Central memory CD4-positive, alpha-beta T cell (primary cell): ENCODE measurements at places on chromosomes 5 and 9.

GRCh38 chr9:27572061-27572460 is 1.2 kb downstream of the C9orf72 start:
- DNase-seq: no peak

- no peak for DNase-seq
Observed at GRCh38 chr5:112604732-112605630, 132.7 kb upstream of the APC start.

- no peak for DNase-seq
Observed at GRCh38 chr9:87581513-87581912, 83.8 kb downstream of the DAPK1 start.

GRCh38 chr5:129661366-129662035 is 86.4 kb upstream of the MINAR2 start:
- DNase-seq: no peak

DNA sequence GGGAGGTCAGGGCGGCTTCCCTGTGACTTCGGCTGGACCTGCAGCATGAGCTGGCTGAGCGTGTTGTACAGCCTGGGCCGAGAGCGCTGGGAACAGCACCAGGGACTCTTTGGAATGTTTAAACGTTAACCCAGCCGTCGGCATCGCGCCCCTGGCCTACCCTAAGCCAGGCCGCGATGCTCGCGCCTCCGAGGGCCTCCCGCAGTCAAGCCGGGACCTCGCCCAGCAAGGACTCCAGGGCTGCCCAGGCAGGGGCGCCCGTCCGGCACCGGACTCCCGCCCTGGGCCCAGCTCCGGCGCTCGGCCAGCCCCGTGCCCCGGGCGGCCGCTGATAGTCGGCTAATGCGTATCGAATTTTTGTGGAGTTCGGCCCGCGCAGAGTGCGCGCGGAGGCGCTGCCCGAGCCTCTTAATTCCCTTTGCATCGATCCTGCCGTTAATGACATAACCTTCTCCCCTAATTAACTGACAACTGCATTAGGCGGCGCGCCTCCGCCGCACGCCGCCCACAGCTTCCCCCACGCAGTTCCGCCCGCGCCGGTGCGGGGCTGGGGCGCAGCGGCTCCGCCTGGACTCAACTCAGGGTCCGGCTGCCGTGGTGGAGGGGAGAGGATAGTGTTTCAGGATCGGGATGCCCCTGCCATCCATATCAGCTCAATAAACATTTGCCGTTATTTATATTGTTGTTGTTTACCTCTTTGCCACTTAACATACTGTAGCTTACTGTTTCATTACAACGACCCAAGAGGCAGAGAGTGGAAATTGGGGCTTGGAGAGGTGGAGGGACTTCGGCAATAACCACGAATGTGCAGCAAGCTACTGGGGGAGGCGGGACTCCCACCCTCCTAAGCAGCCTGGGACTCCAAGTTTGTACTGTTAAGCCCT is 28.8 kb upstream of the CDC23 start:
- DNase-seq: no peak

DNA sequence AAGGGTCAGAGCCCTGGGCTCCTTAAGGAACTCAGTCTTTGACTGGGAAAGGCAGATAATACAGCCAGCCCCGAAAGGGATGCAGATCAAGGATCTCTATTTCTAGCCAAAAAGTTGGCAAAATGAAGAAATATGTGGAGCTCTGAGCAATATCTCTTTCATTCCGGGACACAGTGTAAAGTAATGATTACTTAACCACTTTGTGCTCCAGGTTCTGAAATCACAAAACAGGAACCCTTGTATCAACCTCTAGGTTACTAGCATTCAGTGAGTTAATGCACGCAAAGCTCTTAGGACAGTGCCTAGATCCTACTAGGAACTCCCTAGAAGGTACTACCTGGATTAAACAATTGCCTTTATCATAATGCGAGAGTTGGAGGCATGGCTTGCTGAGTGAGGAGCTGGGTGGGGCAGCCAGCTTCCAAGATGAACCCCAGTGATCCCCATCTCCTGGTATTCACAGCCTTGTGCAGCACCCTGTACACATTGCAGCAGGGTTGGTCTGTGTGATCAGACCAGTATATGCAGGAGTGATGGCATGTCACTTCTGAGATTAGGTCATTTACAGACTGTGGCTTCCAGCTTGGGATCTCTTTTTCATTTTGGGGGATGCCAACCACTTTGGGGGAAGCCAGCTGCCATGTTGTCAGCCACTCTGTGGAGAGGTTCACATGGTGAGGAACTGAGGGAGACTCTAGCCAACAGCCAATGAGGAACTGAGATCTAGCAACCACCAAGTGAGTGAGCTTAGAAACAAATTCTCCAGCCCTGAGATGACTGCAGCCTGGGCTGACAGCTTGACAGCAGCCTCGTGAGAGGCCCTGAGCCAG is 103.1 kb upstream of the SLC44A1 start:
- no peak for DNase-seq

DNA sequence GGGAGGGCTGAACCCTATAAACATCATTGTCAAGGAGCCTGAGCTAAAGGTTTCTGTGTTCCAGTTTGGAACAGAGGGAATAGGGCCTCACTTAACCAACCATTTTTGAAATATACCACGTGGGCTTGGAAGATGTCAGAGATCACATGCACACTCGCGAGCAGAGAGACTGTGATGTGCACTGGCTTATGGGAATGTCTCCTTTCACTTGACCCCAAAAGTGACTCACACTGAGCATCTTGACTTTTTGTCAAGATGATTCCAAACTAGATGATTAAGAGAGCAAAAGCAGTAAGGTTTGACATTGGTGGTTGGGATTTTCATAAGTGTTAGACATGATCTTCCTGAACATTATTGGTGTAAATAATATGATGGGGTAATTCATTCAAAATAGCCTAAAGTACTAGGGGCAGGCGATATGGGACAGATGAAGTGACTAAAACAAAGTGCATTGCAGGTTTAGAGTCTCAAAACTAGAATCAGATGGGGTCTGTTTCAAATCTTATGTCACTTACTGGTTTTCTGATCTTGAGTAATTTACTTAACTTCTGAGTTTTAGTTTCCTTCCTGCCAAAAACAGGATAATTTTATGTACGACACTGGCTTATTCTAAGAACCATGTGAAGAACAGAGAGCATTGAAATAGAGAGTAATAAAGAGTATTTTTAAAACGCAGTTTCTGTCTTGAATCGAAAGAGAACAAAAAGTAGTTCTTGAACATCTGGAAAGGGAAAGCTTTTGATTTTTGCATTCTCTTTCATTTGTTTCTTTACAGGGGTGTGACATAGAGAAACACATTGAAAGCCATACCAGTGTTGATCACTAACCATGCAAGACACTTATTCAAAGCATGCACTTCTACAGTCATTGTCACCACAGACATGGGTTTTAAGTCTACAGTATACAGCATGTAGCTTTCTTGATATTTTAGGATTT is 383.0 kb downstream of the DIRAS2 start:
- no peak for DNase-seq

DNA sequence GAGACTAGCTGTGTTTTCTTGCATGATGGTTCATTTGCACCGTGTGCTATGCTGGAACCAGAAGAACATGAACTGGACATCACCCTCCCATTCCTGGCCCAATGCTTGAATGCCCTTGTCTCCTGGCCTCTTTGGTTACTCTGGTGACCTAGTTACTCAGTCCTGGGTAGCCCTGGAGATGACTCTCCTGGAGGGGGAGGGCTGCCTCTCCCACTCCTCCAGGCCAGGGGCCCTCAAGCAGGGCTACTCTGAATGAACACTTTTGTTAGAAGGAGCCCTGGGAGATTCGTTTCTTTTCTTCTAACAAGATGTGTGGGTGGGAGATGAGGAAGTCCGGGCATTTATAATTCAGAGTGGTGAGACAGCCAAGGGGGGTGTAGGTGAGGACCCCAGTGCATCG is 12.0 kb upstream of the NKX2-5 start:
- no peak for DNase-seq

- no peak for DNase-seq
Observed at GRCh38 chr5:172491481-172491880, 37.2 kb upstream of the SH3PXD2B start.

DNA sequence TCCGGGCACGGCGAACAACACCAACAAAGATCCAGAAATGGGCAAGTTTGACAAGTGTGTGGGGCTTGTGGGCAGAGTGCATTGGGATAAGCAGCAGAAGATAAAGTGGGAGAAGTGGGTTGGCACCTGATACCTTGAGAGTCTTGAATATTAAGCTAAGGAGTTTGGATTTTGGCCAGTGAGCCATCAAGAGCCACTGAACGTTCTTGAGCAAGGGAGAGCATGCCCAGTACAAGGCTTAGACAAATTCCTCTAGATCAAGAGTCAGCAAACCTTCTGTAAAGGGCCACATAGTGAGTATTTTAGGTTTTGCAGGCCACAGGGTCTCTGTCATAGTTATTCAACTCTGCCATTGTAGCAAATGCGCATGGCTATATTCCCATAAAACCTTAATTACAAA is 26.6 kb upstream of the TRMT10B start:
- no peak for DNase-seq

GRCh38 chr5:132067941-132068808 is 5.4 kb upstream of the CSF2 start:
- DNase-seq: no peak

- no peak for DNase-seq
Observed at GRCh38 chr9:137664676-137665075, 45.9 kb downstream of the EHMT1 start.

DNA sequence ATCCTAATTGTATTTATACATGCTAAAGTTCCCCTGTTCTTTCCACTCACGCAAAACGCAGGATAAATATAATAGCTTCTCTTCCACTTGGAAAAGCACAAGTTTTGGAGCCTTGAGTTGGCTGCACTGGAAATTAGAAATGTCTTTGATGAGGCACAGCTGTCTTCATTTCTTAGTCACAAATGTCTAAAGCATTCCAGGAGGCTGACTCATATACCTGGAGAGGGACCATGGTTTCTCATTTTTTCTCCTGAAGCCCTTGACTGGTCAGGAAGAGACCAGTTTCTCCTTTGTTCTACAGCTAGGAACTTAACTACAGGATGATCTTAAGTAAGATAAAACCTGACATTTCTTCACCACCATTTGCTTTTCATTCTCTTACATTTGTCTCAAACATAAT is 16.2 kb downstream of the MTX3 start:
- no peak for DNase-seq

DNA sequence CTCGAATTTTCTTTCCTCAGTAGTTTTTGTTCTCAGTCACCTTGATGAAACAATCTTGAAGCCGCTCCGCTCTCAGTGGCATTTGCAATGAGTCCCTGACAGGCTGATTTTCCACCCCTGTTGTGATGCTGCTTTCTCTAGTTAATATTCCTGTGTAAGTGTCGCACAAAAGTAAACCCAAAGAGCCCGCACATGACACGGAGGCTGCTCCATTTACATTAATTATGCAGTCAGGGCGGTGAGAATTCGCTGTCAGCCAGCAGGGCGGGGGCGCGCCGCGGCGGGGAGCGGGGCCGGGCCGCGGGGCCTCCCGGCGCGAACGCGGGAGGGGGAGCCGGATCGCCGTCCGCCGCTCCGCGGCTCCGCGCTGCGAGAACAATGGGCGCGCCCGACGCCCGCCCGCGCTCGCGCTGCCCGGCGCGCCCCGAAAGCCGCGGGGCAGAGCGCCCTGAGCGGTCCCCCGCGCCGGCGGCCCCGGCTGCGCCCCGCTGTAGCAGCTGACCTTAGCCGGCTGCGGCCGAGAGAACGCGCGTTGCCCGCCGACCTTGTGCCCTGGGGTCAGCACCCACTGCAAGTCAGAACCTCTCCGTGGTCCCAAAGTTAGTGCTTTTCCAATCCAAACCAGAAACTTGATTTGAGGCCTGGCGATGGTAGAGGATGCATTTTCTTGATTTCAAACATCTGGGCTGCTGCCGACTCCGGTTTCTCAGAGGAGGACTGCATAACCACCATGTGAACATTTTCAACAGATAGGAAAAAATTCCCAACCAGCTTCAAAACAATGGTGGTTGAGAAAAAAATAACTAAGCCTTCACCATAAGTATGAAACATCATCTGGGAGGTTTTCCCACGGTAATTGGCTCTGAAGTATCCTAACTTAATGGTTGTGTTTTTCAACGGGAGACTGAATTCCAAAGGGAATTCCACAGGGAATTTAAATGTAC is 142.6 kb downstream of the PBX3 start:
- DNase-seq: peak; percentile 23

DNA sequence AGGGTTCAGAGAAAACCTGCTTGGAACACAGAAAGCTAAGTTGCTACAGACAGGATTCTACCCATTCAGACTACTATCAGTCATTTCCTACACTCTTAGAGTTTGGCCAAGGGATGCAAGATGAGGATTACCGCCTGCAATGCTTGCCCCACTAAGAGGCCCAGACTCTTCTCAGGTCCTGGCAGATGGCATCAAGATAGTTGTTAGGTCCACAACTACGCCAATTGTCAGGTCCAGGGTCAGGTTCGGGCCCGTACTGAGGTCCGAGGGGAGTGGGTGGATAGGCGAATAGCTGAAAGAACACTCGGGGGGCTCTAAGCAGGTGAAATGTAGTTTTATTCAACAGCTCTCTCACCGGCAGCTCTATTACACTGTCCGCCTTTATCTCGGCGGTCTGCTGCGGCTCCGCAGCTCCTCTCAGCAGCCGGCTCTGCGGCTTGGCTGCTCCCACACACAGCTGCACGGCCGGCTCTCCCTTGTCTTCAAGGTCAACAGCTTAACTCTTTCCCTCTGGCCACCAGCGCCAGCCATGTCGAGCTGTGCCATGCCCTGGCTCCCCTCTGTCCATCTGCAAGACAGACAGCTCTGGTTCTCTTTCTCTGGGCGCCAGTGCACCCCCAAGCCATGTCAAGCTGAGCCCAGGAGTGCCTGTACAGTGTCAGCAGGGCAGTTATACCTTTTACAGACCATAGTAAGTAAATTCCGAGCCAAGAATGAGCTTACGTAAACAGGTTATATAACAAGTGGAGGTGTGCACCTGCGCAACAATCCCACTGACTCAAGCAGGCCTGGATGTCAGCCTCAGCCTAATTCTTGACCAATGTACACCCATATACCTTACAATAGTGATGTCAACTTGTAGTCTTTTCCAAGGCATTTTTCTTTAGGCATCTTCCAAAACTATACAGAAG is 24.0 kb downstream of the ENC1 start:
- no peak for DNase-seq

GRCh38 chr5:132473019-132473531 is 17.5 kb downstream of the IRF1 start:
- DNase-seq: peak; percentile 96

DNA sequence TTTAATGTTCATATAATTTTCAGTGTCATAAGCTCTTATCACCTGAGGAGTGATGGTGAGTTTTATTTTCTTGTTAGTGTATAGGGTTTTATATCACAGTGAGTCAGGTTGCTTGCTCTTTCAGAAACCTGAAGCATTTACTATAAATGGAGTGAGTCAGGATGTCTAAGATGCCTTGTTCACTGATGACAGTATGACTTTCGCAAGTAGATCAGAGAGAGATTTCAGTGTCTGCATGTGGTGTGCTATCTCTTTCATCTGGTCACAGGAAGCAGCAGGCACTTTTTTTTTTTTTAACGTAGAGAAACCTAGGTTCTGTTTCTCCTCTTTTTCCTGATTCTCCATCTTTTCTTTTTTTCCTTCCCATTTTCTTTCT is 237.1 kb downstream of the DMRTA1 start:
- no peak for DNase-seq

- DNase-seq: no peak
Observed at GRCh38 chr9:110655754-110656641, 12.6 kb upstream of the MUSK start.
